ENCODE measurements at places on chromosomes 2 and 18.

DNA sequence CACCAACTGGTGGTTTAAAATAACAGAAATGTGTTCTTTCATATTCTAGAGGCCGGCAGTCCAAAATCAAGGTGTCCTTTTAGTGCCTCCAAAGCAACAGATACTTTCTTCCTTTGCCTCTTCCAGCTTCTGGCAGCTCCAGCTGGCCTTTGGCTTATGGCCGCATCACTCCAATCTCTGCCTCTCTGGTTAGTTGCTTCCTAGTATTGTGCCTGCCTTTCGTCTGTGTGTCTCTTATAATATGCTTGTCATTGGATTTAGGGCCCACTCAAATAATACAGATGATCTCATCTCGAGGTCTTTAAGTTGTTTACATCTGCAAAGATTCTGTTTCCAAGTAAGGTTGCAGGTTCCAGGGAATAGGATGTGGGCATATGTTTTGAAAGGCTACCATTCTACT lies 855.2 kb upstream of the ID2 start:
- DNase-seq, result no peak

- no peak for DNase-seq
Measured at GRCh38 chr18:59358414-59358711, 702 bp downstream of the LMAN1 start.

DNA sequence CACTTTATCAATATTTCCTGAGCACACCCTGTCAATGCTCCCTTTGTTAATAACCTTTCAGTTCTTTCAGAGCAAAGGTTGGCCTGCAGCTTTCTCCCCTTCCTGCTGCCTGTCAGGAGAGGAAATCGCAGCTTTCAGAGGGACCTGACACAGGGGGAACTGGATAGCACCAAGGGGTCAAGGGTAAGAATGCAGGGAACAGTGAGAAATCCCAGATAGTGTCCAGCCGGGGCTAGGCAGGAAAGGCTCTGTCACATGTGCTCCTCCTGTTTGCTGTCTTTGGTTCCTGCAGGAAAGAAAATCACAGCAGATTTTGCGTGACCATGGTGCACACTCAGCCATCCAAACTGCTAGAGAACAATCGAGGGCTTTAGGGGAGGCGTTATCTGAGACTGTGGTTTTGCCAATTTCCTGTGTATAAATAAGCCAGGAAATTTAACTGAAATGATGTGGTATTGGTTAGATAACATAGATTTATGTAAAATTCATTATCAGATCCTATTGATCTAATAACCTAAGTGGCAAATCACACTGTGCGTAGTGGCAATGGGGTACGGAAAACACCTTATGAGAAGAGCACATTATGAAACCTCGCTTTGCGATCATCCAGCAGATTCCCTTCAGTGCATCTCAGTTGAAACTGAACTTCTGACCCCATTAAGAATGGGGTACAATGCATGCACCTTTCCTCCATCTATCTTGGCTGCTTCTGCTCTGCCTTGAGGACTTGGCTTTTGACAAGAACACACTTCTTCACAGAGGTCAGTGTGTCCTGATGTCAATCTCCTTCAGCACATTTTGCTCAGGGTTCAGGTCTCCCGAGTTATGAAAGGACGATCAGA lies 178.0 kb downstream of the ICOS start:
- peak; percentile 15 for DNase-seq

- DNase-seq, result no peak
Measured at GRCh38 chr2:2244508-2244907, 86.6 kb downstream of the MYT1L start.

GRCh38 chr18:45923138-45923537 lies 44.0 kb downstream of the EPG5 start:
- no peak for DNase-seq

- no peak for DNase-seq
Measured at GRCh38 chr2:119650206-119650605, 28.8 kb upstream of the TMEM177 start.

DNA sequence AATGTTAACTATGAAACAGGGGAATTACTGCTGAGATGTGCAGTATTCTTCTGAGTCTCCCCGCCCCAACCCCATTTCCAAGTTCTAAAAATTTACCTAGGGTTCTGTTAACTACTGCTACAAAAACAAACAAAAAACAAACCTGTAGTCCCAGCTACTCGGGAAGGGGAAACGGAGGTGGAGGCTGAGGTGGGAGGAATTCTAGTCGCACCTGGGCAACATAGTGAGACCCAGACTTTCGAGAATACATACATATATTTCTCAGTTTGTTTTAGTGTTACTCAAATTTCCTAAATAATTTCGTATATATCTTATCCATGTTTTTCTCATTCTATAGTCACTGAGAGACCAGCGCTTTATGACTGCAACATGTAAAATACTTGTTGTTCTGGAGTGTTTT lies 989 bp downstream of the STAM2 start:
- no peak for DNase-seq

GRCh38 chr2:239444626-239445577 lies 44.1 kb upstream of the HDAC4 start:
- DNase-seq, result no peak

DNA sequence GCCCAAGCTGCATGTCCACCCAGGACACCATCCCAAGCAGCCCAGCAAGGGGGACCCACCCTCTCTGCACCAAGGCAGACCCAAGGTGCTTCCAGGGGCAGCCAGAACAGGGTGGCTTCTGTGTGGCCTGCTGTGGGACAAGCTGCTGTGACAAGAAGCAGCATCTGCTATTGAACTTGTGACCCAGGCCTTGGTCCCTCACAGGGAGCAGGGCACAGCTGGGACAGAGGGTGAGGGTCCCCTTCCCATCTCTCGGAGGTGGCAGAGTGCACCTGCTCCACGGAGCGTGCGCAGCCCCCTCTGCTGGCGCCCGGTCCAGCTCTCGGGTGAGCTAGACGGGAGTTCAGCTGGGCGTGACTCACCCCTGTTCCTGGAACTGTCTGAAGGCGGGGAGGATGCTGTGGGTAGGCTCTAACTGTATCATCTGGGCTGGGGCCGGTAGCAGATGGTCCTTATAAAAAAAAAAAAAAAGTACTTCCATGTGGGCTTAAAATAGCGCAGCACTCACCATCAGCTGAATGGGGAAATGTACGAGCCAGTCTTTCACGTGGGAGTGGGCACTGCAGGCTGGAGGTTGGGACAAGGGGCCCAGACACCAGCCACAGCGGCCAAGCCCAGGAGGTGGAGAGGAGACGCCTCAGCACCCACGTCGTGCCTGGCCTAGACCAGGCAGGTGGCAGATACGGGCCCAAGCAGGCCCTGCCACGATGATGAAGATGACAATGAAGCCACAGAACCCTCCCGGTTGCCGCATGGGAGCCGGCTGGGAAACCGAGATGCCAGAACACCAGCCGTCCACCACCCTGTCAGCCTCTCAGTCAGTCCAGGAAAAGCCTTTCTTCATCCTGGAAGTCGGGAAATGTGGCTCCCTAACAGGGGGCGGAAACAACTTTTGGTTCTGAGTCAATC lies 136.8 kb upstream of the ID2 start:
- no peak for DNase-seq
